Inflammatory macrophage treated with lipopolysaccharide for 4 hours (primary cell): ENCODE measurements at places on chromosomes 2 and 18.
A peak's percentile ranks its signal among the peaks of the same experiment; 100 is the strongest.

GRCh38 chr2:70516596-70516995 lies 37.0 kb downstream of the TGFA start:
- peak; percentile 94 for DNase-seq

DNA sequence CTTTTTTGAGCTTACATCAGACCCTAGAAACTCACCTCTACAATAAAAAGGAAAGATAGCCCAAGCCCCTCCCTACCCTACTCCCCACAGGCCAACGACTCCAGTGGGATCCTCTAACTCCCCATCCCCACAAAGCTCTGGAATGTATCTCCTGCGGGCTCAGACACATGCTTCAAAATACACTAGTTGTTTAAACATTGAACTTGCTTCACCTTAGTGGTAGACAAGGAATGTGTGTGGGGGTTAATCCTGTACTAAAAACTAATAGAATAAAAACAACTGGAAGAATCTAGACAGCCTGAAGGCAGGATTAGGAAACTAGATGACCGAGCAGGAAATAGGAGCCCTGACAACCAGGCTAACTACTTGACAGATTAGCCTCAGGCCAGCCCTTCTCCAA lies 211.5 kb downstream of the SUCLG1 start:
- DNase-seq: no peak

DNA sequence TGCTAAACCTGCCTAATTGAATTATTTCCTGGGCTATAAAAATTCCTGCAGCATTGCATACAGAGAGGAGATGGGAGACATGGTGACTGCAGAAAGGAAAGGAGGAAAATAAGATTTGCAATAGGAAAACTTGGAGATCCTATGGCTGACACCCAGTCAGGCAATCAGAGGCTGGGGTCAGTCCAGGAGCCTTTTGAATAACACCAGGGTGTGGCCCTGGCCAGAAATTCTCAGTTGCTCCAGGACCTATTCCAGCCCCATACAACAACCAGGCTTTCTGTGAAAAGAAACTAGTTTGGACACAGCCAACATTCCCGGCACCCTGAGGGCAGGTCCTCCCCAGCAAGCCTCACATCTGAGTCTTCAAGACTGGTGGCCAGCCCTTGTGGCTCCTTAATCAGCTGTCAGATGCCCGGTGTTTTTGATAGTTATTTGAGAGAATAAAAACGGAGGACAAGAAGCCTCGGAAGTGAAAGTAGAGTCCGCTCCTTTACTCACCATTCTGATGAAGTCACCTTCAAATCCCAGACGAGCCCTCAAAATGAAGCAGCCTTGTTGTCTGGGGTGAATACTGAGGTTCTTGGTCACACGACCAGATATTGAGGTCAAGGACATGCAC lies 31.1 kb upstream of the GMCL1 start:
- peak; percentile 44 for DNase-seq

DNA sequence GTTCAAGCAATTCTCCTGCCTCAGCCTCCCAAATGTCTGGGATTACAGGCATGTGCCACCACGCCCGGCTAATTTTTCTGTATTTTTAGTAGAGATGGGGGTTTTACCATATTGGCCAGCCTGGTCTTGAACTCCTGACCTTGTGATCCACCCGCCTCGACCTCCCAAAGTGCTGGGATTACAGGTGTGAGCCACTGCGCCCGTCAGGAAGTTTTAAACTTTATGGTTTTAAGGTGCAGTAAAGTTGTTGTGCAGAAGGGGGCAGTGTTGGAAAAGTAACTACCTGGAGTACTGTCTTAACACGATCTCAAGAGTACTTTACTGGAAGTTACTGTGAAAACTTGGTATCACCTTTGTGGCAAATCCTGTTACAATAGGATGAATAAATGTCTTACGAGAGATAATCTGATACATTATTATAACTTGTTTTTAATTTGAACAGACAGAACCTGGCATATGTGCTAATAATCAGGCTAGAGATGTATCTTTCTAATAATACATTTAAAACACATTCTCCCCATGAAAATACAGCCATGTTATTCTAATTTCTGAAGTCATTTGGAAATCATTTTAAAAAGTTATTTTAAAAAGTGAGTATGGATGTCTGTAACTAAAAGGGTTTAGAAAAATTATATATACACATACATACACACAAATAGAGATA lies 10.8 kb downstream of the SPDYA start:
- peak; percentile 38 for DNase-seq

GRCh38 chr18:8106603-8107002 lies 502.6 kb upstream of the RAB12 start:
- DNase-seq: no peak
